ENCODE measurements at places on chromosomes 4 and X. TPM values are rescaled to one million over a fixed set of nuclear protein-coding genes. Genes with fewer than 3 reads are reported as not detected.

- no peak for DNase-seq
Measured at GRCh38 chrX:105608745-105609144, 213.6 kb upstream of the NRK start.

GRCh38 chrX:70525733-70526132 is 81.1 kb downstream of the DLG3 start:
- no peak for DNase-seq

- DNase-seq, result no peak
Measured at GRCh38 chrX:56069299-56069931, 162.7 kb upstream of the KLF8 start.

- no peak for DNase-seq
Measured at GRCh38 chrX:23792861-23793553, 10.0 kb downstream of the SAT1 start.

Gene FAM149A
- 33.1 TPM for total RNA-seq

Data from right lobe of liver (tissue), 6 donors.